A549 treated with RU486 at 1 μM for 4 hours (cell line): ENCODE measurements at places on chromosomes 7 and 10. TPM values are rescaled to one million over a fixed set of nuclear protein-coding genes. Genes with fewer than 3 reads are reported as not detected.

Gene CLCN1
- total RNA-seq = 0.06 to 0.11 TPM in 2 of 5 replicates, not detected in the others

Gene AKR1C8
- 0.21 TPM in 1 of 5 replicates, not detected in the others for total RNA-seq

Gene FOXI2
- total RNA-seq = not detected in 5 replicates

Gene SPACDR
- 0.21 to 0.98 TPM (median 0.66 TPM) in 5 replicates for total RNA-seq

Gene LAMB1
- 125 to 175 TPM (median 132 TPM) in 5 replicates for total RNA-seq

Gene ACHE
- total RNA-seq = 1.4 to 2.5 TPM (median 2.2 TPM) in 5 replicates

Gene LIPM
- not detected in 5 replicates for total RNA-seq

Gene GIMAP1
- not detected in 5 replicates for total RNA-seq

Gene PLCE1
- 5.1 to 6.2 TPM (median 5.6 TPM) in 5 replicates for total RNA-seq

Gene HOXA9
- 0.49 to 0.76 TPM (median 0.58 TPM) in 5 replicates for total RNA-seq

Gene OLAH
- 0.05 TPM in 1 of 5 replicates, not detected in the others for total RNA-seq

Gene CYP3A5
- total RNA-seq = 1.1 to 1.6 TPM (median 1.5 TPM) in 5 replicates

Gene CHN2
- total RNA-seq = 0.07 to 0.27 TPM in 2 of 5 replicates, not detected in the others

Gene NODAL
- total RNA-seq = not detected in 5 replicates

Gene ITPRID1
- not detected in 5 replicates for total RNA-seq

Gene PRR15
- total RNA-seq = 1.5 to 2.6 TPM (median 2.3 TPM) in 5 replicates
